Hair follicle dermal papilla cell (primary cell): ENCODE measurements at places on chromosomes 13 and 19. TPM values are rescaled to one million over a fixed set of nuclear protein-coding genes. Genes with fewer than 3 reads are reported as not detected.

ZNF558 gene
- 32.2 and 33.6 TPM in 2 replicates for total RNA-seq

TNFSF11 gene
- total RNA-seq, result 0.16 TPM in 1 of 2 replicates, not detected in the other

AMH gene
- 1.6 and 2.1 TPM in 2 replicates for total RNA-seq

COL5A3 gene
- total RNA-seq, result 37.6 and 67.5 TPM in 2 replicates

CTXN1 gene
- 0.61 and 1.9 TPM in 2 replicates for total RNA-seq

TLE2 gene
- total RNA-seq, result 2.3 and 3.4 TPM in 2 replicates

LILRB3 gene
- total RNA-seq, result not detected in 2 replicates

OSCAR gene
- total RNA-seq, result 0.16 and 0.36 TPM in 2 replicates

FAM216B gene
- total RNA-seq, result not detected in 2 replicates

RXFP2 gene
- not detected in 2 replicates for total RNA-seq
